Stimulated activated CD8-positive, alpha-beta memory T cell treated with anti-CD3 and anti-CD28 coated beads, Interleukin-15, amount 100 ng/mL, for 4 hours (primary cell): ENCODE measurements at places on chromosomes 1 and 21.

DNA sequence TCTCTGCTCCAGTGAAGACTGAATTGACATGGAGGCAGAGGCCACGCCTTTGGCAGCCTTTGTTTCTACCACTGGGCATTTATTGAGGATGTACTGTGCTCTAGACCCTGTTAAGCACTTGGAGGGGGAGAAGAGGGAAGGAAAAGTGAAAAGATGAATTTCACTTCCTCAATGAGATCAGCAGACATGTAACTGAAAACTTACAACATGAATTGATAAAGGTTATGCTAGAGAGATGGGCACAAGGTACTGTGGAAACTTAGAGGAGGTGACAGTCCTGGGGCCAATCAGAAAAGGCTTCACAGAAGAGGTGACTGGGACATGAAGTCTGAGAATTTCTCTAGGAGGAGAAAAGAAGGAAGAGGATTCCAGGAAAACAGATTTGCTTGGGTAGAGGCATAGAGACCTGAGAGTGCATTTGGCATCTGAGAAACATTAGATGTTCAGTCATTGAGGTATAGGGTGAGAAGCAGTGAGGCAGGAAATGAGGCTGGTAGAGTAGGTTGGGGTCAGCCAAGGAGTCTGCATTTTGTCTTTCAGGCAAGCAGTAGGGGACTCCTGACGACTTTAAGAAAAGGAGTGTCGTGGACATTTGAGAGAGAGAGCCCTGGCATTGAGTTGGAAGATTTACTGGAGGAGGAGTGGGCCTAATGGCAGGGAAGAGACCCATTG is 113.0 kb downstream of the SYT2 start:
- no peak for DNase-seq

DNA sequence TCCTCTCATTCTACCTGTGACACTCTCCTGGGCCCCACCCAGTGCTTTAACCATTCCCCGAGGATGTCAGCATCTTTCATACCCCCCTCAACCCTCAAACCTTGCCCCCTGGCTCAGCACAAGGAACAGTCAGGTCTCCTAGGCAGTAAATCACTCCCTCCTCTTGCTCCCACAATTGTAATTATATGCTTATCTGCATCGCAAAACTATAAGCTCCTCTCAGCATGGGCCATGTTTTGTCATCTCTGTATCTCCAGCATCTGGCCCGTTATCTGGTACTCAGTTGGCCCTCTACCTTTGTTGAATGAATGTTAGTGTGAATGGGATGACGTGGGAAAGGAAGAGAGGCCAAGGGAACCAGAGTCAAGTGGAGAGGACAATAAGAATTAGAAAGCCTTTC is 2.8 kb upstream of the ELOVL1 start:
- DNase-seq: no peak

DNA sequence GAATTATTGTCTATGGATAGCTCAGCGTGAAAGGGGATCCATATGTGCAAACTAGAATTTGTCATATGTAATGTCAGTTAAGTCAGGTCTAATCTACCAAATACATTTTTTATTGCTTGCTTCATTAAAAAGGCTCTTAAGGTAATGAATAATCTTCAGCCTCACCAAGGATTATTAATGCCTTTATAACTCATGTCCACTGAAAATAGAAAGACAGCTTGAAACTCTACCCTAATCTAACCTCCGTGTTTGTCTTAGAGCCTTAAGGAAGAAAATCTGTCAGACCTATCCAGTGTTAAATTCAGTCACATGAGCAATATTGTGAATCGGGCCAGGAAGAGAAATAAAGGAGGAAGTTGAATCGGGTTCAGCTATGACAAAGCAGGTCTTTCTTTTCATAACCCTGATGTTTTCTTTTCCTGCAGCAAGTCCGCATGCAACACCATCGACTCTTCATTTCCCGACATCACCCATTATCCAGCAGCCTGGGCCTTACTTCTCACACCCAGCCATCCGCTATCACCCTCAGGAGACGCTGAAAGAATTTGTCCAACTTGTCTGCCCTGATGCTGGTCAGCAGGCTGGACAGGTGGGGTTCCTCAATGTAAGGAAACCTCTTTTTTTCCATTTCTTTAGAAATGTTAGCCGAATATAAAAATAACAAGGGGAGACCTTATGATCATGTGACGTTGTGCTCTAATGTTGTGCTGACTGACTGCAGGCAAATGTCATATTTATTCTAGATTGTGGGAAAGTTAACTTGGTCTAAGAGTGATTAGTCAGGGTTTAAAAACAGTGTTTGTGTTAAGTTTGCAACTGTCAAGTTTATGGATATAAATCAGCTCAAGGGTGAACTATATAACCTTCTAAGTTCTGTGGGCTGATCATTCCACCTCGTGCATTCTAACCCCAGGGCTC is 321.0 kb downstream of the TM2D1 start:
- no peak for DNase-seq

DNA sequence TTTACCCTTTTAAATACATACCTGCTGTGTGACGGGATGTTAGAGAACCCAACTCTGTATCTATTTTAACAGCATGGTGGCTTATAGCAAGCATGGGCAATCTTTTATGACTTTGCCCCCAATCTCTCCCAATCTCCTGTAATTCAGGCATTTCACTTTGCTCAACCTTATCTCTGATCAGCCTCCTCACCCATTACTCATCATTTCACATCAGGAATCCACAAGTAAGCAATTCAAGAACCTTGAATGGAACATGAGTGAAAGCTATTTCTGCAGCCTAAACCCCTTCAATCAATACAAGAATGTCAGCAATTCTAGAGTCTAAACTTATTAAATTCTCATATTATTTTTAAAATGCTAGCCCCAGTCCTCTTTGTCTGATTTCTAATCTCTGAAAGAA is 199.8 kb downstream of the ST6GALNAC3 start:
- no peak for DNase-seq

DNA sequence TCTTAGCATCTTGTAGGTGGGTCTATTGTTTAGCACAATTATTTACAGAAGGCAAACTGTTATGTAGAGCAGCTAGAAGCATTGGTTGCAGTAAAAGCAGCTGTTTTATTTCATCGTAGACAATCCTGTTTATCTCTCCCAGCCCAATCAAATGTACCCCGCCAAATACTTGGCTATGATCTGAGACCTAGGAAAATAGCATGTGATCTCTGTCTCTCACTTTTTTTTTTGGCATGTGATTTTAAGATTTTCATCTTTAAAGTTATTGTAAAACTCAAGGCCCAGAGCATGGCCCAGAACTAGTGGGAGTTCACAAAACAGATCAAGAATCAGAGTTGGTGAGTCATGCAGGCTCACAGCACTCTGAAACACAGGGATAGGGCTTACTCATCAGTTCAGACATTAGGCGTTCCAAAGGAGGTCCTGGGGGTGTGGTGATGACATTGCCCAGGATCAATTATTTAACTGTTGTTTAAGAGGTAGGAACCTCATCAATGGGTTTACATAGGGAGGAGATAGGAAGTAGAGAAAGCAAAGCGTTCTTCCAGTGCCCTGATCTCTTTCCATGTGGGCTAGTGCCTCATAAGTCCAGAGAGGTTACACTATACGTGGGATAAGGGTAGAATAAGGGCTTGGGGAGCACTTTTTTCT is 40.2 kb downstream of the TBX19 start:
- no peak for DNase-seq

DNA sequence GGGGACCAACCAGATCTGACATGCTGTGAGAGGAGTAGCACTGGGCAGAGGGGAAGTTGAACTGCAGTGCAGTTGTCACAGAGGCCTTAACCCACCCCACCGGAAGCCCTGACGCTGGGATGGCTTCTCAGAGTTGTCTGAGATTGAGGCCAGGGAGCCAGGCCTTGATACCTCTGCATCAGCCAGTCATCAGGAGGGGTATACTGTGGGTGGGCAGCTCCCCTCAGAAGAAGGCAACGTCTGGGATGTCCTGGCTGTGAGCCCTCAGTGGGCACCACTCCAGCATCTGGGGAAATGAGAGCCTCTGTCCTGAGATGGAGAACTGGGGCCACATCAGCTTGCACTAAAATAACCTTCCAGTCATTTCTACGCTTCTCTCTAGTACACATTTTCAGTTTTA is 47.9 kb upstream of the BCAR3 start:
- no peak for DNase-seq

- DNase-seq: no peak
These were observed 37.2 kb downstream of the ATP2B4 start for GRCh38 chr1:203663821-203664220.

DNA sequence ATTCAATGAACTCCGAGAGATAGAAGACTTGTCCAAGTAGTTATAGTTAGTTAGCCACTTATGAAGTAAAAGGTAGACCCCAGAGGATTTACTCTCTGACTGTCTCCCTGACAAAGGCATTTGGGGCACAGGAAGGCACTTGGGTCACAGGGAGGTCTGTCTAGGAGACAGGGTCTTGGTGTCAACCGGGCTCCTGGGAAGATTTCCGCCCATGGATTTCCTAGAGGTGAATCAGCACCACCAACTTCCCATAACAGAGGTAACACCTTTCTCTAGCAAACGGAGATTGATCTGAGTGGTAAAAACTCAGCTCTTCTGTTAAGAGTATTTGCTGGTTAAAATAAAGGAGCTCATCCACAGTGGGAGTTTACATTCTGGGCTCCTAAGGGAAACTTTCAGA is 16.4 kb downstream of the CCN1 start:
- no peak for DNase-seq

- DNase-seq: no peak
These were observed 76.3 kb upstream of the BACE2 start for GRCh38 chr21:41091616-41092015.

GRCh38 chr1:84991097-84991920 is 5.6 kb downstream of the MCOLN2 start:
- no peak for DNase-seq

- DNase-seq: no peak
These were observed 2.6 kb upstream of the TOR3A start for GRCh38 chr1:179079113-179079761.

DNA sequence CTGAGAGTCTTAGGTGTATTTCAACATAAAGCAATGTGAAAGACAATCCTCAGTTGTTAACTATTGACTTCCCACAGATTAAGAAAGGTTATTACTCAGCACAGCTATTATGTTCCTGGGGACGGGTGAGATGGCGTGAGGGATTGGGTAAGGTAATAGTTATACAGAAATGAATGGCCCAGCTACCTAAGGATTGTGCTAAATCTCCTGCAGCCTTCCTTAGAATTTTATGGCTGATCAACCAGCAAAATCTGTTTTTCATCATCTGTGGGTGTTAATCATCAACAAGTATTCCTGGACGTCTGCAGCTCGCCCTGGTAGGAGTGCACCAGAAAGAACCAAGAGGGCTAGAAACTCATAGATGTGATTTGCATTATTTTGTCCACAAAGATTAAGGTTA is 146.0 kb upstream of the IVNS1ABP start:
- no peak for DNase-seq

DNA sequence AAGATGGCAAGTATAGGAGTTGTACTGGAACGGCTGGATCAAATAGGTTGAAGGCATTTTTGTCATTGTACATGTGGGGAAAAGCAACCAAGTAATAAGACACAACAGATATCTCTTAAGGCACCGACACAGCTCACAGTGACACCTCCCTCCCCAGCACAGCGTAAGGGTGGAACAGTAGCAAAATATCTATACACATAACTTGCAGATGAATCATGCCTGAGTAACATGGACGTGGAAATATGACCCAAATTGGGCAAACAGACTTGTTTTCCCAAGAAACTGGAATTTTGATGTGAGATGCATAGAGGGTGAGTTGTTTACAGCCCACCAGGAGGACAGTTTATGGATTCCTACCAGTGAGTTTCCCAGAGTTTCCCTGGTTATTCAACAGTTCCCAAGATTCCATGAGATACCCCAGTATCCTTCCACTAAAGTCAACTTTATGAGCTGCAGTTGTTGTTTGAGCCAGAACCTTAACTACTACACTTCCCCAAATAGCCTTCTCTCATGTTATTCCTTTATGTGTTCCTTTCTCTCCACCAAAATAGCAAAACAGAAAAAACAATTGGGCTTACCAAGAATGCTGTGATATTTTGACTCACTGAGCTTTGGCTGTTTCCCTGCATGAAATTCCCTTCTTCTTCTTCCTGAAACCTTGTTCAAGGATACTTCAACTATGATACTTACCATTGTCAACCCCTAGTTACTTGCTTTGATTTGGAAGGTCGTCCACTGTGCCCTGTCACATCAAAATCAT is 7.1 kb upstream of the DR1 start:
- DNase-seq: no peak

DNA sequence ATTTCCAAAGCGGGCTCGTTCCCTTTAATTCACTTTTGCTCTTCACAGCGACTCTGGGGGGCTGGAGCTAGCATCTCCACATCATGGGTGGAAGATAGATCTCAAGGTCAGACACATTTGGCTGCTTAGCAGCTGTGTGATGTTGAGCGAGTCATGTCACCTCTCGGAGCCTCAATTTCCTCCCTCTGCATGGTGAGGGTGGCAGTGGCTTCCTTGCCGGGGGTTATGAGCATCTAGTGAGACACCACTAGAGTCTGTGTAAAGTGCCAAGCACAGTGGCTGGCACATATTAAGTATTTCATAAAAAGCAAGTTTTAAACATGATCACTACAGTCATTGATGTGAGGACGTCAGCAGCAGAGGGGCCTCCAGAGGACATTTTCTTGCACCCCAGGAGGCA is 16.9 kb upstream of the ECE1 start:
- no peak for DNase-seq

GRCh38 chr1:248905662-248906008 is 400 bp upstream of the PGBD2 start:
- DNase-seq: no peak
